ENCODE measurements at places on chromosomes 6 and 20.

DNA sequence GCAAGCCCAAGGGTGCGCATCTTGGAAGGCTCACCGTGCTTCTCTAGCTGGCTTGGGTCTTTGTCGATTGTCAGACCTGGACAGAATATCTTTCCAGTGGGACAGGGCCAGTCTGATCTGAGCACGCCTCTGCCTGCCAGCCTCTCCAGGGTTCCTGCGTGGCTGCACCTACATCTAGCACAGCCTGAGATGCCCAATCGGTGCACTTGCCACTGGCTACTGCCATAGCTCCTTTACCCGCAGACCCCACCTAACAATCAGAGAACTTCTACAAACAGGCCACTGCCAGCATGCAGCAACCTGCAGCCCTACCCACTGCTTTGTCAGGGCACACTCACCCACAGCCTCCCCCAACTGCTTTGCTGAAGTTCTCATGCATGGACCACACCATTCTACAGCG lies 56.7 kb upstream of the PHACTR3 start:
- DNase-seq, result no peak

DNA sequence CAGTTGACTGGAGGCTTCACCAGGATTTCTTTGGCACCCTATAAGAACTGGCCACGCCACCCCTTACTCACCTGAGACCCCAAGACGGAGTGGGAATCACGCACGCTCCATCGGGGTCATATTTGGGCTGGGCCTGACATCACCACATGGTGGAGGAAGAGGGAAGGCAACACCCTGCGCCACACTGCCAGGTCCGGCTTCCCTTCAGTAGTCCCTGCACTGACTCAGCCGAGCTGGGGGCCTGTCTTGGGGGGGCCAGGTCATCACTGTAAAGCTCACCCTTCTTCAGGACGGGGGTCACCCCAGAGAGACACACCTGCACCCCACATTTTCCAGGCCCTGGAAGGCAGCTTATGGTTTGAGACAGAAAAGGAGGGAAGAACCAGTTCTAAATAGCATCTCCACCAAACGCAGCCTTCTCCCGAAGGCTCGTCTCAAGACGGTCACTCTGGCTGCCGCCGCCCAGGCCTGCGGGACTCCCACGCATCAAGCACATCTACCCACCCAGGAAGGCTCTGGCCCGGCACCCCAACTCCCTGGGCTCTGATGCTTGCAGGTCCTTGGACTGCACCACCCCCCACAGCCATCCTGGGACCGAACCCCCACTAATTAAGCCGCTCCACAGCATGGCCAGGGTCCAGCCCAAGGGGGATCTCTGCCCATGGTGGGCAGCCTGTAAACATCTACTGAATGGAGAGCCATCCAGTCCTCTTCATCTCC lies 51.8 kb downstream of the GINS1 start:
- DNase-seq, result no peak

DNA sequence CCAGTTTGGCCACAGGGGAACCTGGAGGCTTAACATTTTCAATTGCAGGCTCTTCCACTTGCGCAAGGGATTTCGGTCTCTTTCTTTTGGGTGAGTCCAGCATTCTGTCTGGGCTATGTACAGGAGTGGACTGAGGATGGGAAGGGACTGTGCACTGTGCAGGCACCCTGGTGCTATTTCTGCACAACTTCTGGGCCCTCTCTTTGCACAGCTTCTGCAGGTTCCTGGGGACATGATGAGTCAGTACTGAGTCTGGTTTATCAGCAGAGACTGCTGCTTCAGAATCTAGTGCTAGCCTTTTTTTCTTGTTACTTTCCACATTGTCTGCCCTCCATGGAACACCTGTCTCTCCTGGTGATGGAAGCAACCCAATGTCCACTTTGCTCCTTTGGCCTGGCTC lies 78.5 kb upstream of the ASF1A start:
- no peak for DNase-seq

DNA sequence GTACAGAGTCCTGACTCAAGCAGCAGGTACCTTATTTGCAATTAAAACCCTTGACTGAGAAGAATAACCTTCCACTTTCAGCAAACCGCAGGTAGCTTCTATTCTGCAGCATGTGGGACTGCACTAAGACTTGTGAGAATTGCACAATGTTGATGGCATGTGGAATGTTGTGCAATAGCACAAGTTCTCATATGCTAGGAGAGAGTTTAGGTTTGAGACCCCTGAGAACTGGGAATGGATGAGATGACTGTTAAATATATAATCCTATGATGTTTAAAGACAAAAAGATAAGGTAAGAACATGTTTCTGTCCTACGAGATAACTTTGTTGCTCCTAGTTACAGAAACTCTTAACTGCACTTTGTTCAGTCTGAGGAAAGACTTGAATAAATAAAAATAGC lies 194.6 kb downstream of the OTOR start:
- no peak for DNase-seq

GRCh38 chr6:148868901-148869300 lies 122.1 kb downstream of the UST start:
- no peak for DNase-seq

DNA sequence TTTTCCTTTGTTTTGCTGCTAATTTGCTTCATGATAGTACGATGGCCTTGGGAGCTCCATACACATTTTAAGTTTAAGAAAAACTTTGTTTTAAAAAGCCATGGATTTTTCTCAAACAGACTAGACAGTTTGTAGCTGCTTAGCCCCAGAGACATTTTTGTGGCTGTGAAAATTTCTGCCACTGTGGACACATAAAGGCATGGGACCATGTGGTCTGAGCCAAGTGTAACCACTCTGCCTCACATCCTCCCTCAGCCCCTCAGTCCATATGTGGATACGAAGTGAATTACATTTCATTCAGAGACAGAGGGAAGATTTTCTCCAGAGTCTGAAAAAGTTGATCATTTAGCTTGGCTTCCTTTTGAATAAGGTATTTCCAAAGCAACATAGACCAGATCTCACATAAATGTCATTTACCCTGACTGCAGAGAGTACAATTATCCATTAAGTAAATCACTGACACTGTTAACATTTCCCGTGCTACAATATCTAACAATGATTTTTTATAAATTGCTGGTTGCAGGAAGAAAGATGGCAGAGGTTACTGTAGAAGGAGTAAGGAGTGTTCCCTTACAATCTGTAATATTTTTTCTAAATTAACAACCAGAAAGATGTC lies 87.4 kb downstream of the GJA1 start:
- DNase-seq, result no peak

GRCh38 chr6:28551891-28552666 lies 26.4 kb downstream of the GPX5 start:
- no peak for DNase-seq

- DNase-seq, result no peak
These were observed 22.3 kb downstream of the ZNF133 start for GRCh38 chr20:18310592-18310991.

DNA sequence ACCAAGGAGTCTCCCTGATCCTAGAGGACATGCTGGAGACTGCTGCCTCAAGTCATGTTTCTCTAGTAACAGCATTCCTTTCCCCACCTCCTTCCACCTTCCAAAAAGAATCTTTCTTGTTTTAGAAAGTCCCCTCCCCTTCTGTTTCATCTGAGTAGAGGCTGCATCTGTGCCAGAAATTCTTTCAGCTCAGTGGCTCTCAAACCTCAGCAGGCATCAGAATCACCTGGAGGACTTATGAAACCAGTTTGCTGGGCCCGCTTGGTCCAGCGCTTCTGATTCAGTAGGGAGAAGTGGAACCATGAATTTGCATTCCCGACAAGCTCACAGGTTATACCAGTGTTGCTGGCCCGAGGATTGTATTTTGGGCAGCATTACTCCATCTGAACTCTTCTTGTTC lies 55.1 kb downstream of the TMEM200A start:
- DNase-seq, result no peak

- no peak for DNase-seq
These were observed at the start of gene EPPIN for GRCh38 chr20:45547206-45547770. EPPIN (minus strand) TSS chr20:45547401; CDS start chr20:45547357, 44 bp downstream.

DNA sequence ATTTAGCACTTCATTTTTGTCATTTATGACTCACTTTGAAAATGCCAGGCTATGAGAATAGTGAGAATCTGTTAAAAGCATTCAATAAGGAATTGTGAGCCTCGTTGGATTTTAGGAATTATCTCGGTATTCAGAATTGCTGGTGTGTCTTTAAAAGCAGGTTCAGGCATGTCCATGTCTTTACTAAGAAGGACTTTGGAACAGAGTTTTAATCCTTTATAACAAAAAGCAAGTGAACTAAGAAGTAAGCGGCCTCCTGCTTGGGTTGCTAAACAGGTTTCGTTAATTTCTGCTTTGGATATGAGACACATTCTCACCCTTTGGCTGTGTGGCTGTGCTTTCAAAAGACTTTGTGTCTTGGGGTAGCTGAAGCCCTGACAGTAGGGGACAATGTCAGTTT lies 74.9 kb downstream of the IGF2R start:
- no peak for DNase-seq

GRCh38 chr6:109867009-109867969 lies 110.8 kb upstream of the GPR6 start:
- no peak for DNase-seq

Data from effector CD8-positive, alpha-beta T cell (primary cell).